NCI-H1436 (cell line): ENCODE measurements at places on chromosomes 6 and 20.

GRCh38 chr6:148035806-148036390 is 306.7 kb upstream of the SASH1 start:
- no peak for DNase-seq

DNA sequence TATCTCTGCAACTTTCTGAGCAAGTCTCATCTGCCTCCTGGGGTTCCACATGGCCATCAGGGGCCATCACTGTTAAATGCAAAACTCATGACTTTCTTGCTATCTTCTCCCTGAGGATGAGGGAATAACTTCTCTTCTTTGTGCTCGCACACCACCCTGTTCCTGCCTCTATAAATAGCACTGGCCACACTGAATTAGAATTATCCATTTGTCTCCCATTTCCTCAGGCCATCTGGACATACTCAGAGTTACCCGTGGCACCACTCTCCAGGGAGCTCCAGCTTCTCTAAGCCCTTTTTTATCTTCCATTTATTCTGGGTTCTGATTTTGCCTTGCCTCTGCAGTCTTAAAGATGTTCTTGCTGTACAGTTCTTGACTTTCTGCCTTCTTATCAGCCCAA is 72.8 kb upstream of the ECI2 start:
- no peak for DNase-seq

GRCh38 chr6:131946404-131946991 is 4.7 kb downstream of the CCN2 start:
- no peak for DNase-seq

GRCh38 chr20:16346956-16347355 is 226.3 kb downstream of the KIF16B start:
- no peak for DNase-seq

- no peak for DNase-seq
Measured at GRCh38 chr6:35356391-35356790, 14.0 kb downstream of the PPARD start.

DNA sequence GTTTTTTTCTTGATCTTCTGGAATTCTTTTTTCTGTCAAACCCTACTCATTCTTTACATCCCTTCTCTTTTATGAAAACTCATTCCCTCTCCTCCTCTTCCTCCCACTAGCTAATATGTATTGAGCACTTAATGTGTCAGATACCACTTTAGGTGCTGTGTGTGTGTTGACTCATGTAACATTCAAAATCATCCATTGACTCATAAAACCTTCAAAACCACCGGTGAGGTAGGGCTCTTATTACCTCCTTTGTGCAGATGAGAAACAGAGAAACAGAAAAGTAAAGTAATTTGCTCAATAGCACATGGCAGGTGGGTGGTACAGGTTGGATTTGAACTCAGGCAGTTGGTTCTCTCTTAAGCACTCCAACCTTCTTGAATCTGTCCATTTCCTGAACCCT is 136.3 kb upstream of the NEDD9 start:
- no peak for DNase-seq

DNA sequence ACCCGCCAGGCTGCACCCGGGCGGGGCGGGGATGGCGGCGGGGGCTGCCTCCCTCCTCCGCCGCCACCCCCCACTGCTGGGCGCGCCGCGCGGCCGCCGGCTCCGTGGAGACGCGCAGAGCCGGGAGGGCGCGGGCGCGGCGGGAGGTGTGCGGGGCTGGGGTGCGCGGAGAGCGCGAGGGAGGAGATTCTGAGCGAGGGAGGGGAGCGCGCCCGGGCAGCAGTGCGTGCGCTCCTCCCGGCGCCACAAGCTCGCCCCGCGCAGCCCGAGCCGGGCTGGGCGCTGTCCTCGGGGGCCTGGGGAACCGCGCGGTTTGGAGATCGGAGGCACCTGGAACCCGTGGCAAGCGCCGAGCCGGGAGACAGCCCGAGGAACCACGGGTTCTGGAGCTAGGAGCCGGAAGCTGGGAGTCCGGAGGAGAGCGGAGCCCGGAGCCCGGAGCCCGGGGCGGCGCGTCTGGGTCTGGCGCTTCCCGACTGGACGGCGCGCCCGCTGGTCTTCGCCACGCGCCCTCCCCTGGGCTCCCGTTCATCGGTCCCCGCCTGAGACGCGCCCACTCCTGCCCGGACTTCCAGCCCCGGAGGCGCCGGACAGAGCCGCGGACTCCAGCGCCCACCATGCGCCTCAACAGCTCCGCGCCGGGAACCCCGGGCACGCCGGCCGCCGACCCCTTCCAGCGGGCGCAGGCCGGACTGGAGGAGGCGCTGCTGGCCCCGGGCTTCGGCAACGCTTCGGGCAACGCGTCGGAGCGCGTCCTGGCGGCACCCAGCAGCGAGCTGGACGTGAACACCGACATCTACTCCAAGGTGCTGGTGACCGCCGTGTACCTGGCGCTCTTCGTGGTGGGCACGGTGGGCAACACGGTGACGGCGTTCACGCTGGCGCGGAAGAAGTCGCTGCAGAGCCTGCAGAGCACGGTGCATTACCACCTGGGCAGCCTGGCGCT is at the start of gene NTSR1:
Gene NTSR1, plus strand, starts transcription at position 246 of the 946 bp plus-strand sequence. Its CDS starts 372 bp downstream, at position 618.
- no peak for DNase-seq

- DNase-seq, result no peak
Measured at GRCh38 chr6:36493859-36494258, 51.1 kb downstream of the KCTD20 start.

GRCh38 chr6:48100588-48100895 is 10.5 kb downstream of the PTCHD4 start:
- no peak for DNase-seq

DNA sequence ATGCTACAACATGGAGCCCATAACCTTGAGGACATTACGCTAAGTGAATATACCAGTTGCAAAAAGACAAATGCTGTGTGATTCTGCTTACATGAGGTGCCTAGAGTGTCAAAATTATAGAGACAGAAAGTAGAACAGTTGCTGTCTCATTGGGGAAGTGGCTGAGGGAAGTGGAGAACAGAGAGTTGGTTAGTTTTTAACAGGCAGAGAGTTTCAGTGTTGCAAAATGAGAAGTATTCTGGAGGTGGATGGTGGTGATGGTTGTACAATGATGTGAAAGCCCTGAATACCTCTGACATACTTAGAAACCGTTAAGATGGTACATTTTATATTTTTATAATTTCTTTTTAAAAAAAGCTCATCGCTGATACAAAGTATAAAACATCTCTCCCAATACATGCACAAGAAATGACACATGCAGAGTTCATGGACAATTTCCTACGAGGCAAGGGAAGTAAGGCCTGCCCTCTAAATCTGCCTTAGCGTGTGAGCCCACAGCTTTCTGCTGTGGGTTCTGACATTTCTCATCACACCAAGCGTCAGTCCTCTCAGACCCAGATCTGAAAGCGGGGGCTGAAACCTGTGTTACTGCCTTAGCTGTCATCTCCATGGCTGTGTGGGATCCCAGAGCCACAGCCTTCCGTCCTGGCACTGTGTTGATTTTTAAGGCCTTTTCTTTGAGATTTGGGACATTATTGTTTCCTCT is 126.0 kb downstream of the RNASET2 start:
- DNase-seq, result no peak

GRCh38 chr6:35962779-35963560 is 42.1 kb upstream of the SRPK1 start:
- no peak for DNase-seq

- no peak for DNase-seq
Measured at GRCh38 chr20:32764005-32764960, 2.1 kb downstream of the DNMT3B start.

GRCh38 chr20:48706710-48707365 is 121.0 kb downstream of the PREX1 start:
- DNase-seq, result no peak

GRCh38 chr20:5416086-5416485 is 99.3 kb upstream of the PROKR2 start:
- no peak for DNase-seq

DNA sequence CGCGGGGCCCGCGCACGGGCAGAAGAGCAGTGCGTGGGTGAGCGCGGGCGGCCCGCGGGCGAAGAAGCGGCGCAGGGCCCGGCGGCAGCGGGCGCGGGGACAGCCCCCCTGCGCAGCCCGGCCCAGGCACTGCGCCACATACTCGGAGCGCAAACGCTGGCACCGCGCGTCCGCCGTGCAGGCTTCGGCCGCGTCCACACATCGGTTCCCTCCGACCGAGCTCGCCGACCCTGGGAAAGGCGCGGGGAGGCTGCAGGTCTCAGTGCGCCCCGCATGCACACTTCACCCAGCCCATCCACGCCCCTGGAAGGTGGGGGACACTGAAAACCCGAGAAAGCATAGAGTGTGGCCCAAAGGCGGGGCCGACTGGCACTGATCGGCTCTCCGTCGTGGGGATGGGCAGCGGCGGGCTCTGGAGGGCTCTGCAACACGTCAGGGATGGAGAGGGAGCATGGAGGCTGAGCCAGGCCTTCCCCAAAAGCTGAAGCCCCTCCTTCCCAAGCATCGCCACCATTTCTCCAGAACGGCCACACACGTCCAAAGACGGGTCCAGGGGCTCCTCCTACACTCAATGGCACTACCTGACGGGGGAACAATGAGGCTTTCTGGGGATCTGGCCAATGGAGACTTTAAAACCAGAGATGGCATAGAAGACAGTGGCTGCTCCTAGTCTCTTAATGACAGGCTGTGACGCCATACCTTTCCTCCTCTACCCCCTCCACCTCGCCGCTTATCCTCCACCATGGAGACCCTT is 2.0 kb downstream of the GFRA4 start:
- DNase-seq, result no peak

DNA sequence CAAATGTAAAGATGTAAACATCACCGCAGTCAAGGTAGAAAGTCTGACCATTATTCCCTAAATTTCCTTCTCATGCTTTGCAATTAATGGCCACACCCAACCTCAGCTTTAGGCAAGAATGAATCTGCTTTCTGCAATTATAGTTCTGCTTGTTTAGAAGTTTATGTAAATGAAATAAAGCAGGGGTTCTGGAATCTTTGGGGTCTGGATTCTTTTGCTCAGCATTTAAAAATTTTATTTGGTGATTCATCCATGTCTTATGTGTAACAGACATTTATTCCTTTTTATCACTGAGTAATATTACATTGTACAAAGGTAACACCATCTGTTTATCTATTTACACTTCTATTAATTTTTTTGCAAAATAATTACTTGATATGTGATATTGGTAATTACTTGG is 613.6 kb downstream of the UTRN start:
- DNase-seq, result no peak

DNA sequence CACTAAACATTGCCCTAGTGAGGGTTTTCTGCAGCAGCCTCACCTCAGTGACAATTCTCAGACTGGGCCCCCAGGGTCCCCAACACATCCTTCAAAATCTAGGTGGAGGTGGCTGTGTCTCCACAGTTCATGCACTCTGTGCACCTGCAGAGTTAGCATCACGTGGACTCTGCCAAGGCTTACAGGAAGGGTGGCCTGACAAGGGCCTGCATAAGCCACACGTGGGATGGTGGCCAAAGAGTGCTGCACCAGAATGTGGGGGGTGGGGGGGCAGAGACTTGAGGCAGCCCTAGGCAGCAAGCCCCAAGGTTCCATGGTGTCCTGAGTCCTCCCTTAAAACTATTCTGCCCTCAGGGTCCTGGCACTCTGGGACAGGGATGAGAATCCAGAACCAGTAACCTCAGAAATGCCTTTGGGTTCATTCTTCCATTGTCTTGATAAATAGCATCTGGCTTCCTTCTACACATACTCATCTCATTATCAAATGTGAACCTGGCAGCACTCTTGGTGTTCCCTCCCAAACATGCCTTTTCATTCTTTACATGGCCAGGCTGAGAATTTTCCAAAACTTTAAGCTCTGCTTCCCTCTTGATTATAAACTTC is 1.6 kb upstream of the SERPINB1 start:
- no peak for DNase-seq

GRCh38 chr20:11585752-11586352 is 331.8 kb upstream of the BTBD3 start:
- DNase-seq, result peak; percentile 36

GRCh38 chr20:51185277-51185676 is 162.4 kb upstream of the KCNG1 start:
- DNase-seq, result no peak

DNA sequence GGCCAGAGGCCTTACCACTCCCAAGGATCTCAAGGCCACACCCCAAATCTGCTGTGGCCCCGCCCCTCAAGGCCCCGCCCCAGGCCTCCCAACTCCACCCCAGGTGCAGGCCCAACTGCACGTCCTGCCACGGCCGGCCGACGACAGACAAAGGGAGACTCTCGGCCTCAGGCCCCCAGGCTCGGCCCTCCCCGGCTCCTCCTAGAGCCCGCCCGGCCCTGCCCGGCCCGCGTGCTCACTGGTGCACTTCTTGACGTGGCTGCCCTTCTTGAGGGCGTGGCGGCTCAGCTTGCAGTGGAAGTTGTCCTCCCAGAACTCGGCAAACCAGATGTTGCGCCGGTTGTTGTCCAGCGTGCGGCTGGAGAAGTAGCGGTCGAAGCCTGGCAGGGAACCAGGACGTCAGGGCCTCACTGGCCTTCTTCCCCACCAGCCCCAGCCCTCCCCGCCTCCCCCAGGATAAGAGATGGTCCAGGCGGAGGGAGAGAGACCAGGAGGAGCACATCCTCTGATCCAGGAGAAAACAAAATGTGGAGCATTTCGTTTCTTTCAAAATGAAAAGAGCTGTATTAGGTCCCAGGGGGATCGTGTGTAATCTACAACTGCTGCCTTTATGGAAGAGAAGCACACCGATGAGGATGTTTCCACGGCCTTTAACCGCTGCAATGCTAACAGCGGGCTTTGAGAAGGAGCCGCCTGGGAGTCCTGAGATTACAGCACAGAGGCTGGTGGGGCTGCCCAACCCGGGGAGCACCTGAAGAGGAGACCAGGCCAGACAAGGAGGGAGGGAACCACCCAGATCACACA is 89.4 kb downstream of the GRM4 start:
- DNase-seq, result no peak

DNA sequence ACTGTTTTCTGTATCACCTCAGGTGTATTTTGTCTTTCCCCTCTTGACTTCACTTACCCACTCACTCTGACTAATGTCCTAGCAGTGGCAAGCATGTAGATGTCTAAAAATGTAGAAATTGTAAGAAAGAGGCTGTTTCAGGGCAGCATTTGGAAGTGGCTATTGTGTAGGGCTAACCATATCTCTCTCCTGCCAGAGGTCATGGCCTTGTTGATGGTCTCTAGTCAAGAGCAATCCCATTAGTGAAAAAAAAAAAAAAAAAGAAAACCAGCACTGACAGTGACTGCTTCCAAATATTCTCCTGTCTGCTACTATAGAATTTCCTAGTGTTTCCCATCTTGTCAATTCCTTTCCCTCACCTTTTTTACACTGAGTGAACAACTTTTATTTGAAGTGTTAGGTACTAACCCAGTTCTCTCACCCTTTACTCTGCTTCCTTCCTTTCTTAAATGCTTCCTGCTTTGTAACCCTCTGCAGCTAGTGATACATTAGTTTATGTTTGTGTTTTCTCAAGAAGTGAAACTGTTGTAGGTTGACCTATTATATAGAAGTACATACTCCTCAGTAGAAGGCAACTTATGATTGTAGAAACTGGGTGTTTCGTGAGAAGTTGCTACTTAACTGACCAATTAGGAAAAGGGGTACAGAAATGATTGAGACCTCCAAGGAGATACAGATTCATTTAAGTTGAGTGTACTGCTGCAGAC is 174.1 kb upstream of the PTPRK start:
- no peak for DNase-seq

DNA sequence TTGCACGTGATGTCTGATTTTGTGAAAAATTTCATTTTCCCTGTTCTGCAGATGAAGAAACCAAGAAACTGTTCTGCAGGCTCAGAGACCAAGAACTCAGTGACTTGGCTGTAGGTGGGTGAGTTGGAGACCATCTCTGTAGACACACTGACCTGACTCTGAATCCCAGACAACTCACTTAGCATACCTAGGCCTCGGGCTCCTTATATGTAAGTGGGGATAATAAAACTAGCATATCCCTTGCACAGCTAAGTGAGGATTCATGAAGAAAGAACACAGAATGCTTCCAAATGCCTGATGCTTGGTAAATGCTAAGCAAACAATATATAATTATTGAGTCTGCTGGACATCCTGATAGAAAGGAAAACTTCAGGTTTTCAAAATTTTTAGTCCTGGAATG is 70.8 kb downstream of the B3GAT2 start:
- DNase-seq, result no peak
